ENCODE measurements at places on chromosomes 5 and 9.

DNA sequence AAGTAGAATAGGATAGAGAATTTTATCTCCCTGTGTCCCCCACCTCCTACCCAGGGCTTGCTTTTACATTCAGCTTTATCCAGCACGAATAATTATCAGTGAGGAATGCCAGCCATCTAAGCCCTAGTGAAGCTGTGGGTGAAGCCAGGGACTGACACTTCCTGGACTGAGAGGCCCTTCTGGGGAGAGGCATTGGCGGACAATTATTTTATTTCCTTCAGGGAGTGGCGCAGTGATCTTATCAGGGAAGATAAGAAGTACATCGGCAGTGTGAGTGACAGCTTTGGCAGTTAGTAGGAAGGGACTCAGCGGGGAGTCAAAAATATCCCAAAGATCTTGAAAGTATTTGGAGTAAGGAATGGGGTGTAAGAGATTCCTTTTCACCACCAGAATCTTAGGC, 34.9 kb upstream of the RPS23 start:
- DNase-seq: no peak

- no peak for DNase-seq
These were observed 279.3 kb downstream of the ASTN2 start for GRCh38 chr9:117135501-117136098.

GRCh38 chr9:117247266-117247665, 167.6 kb downstream of the ASTN2 start:
- DNase-seq: peak; percentile 51

- peak; percentile 22 for DNase-seq
These were observed 87.0 kb downstream of the ZNF618 start for GRCh38 chr9:113963017-113963620.

DNA sequence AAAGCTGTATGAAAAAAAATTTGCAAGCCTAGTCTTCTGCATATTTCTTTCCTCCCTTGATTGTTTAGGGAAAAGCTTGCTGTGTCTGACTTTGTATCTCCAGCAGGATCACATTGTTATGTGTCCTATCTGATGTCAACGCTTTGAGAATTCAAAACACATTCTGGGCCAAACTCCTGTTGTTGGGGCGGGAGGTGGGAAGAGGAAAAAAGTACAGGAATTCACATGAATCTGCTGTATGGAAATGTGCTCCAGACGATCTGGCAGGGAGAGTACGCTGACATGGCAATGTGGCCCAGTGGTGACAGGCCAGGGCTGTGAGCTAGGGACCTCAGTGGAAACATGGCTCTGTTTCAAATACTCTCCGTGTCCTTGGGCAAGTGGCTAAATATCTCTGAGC, 87.4 kb upstream of the GNA14 start:
- DNase-seq: no peak

- DNase-seq: no peak
These were observed 715 bp downstream of the LCN8 start for GRCh38 chr9:136757328-136757727.

DNA sequence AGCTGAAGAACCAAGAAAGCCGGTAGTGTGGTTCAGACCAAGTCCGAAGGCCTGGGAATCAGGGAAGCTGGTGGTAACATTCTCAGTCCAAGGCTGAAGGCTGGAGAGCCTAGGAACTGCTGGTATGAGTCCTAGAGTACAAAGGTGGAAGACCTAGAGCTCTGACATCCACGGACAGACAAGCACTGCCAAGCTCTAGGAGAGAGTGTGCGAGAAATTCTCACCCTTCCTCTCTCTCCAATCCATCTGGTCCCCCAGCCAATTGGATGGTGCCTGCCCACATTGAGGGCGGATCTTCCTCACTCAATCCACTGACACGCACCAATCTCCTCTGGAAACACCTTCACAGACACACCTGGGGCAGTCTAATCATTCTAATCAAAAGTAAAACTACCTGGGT, 19.7 kb upstream of the ADAMTS19 start:
- DNase-seq: no peak

GRCh38 chr9:131031642-131032005, 22.6 kb downstream of the LAMC3 start:
- no peak for DNase-seq

DNA sequence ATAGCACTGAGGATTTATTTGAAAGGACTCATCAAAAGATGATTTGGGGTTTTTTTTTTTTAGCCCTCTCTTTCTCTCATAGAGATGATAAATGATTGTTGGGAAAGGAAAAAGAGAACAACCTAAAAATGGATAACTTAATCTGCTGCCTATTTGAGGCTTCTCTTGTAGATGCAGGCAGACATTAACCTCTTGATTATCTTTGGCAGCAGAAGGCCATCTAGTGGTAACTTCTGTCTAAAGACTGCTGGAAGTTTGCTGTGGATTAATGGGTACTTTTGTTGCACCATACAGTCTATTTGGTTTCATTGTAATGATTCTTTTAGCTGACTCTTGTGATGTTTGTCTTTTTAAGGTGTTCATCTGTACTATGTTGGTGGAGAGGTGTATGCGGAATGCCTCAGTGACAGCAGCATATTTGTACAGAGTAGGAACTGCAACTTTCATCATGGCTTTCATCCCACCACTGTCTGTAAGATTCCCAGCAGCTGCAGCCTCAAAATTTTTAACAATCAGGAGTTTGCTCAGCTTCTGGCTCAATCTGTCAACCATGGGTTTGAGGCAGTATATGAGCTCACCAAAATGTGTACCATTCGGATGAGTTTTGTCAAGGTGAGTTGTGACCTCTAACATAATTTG, 18.8 kb downstream of the SMIM32 start:
- DNase-seq: peak; percentile 18

All from NCI-H1092 treated with DMSO at 0.1 percent for 48 hours (cell line).